ENCODE measurements at places on chromosomes 7 and 10. TPM values are rescaled to one million over a fixed set of nuclear protein-coding genes. Genes with fewer than 3 reads are reported as not detected.

PAX2 gene
- total RNA-seq, result not detected

SPACDR gene
- 0.39 TPM for total RNA-seq

STEAP1 gene
- total RNA-seq, result 30.0 TPM

SFRP5 gene
- not detected for total RNA-seq

GIMAP2 gene
- total RNA-seq, result 9.1 TPM

PYROXD2 gene
- 2.0 TPM for total RNA-seq

PSAP gene
- total RNA-seq, result 324 TPM

GRCh38 chr7:120353171-120353570 is 80.2 kb downstream of the KCND2 start:
- DNase-seq, result peak; percentile 22

GRCh38 chr10:96279191-96279641 is 7.8 kb upstream of the BLNK start:
- no peak for DNase-seq

DNA sequence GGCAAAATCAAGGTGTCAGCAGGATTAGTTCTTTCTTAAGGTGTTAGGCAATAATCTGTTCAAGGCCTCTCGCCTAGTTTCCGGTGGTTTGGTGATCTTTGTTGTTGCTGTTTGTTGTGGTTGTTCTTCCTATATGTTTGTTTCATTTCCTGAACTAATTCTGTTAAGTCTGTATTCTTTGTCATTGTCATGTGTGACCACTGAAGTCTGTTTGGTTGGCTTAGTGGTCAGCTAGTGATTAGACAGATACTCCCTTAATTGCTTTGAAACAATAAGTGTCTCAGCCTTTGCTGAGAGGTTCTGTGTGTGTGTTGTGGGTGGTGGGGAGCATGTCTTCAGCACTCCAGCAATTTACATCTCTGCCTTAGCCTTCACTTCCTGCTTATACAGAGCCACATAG is 46.0 kb downstream of the ABCC2 start:
- no peak for DNase-seq

DNA sequence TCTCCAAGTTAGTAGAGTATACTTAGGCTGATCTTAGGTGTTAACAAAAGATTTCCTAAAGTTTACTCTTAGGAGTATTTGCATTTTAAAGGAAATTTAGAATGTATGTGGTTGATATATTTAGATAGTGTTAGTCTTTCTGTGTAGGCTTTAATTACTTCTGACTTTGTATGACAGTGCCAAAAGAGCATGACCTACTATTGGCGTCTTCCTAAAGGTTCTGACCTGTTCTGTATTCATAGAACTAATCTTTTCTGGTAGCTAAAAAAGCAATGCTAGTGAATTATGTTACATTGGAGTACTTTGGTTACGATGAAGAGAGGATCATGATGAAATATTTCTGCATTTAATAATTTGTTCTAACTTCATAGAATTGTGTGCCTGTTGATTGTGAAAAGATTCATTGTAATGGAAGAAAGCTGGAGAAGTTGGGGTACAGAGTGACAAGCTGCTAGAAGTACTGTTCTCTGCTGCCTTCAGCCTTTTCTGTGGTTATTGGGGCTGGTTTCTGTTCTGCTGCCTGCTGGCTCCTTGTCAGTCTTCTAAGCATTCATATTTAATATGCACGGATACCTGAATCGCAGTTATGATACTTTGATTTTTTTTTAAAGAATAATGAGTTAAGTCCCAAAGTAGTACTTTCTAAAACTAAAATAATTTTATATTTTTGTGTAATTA is 13.2 kb downstream of the WAC start:
- no peak for DNase-seq

All from RPMI7951 (cell line).